ENCODE measurements at places on chromosomes 13 and 19. TPM values are rescaled to one million over a fixed set of nuclear protein-coding genes. Genes with fewer than 3 reads are reported as not detected.

PRTN3 gene
- total RNA-seq: not detected

DNA sequence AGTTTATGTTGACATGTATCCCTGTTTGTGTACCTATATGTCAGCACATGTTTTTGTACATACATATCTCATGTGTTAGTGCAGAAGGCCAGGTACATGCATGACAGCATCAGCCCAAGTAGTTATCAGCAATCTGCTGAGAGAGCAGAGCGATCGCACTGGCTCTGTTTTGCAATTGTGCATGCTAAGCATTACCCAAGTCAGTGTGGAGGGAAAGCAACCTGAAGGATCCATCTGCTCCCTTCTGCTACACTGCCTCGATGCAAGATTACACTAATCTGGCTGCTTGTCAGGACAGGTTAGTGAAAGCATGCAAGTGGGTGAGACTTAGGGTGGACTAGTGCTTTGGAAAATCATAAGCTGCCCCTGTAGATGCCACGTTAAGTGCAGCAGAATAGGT is 211.8 kb downstream of the PCCA start:
- no peak for DNase-seq

PRODH2 gene
- total RNA-seq: not detected

FXYD7 gene
- total RNA-seq: 12.1 TPM

GRCh38 chr19:2507109-2507508 is 31.2 kb downstream of the GADD45B start:
- no peak for DNase-seq

- no peak for DNase-seq
Measured at GRCh38 chr13:53043398-53043797, 14.8 kb downstream of the OLFM4 start.

IFNL1 gene
- not detected for total RNA-seq

GRCh38 chr13:80498433-80498832 is 157.5 kb upstream of the SPRY2 start:
- DNase-seq: no peak

TMEM38A gene
- total RNA-seq: 0.24 TPM

ZNF835 gene
- total RNA-seq: 0.75 TPM

GRCh38 chr19:11176466-11177193 is 20.7 kb downstream of the KANK2 start:
- no peak for DNase-seq

Data from CD8-positive, alpha-beta T cell (primary cell).